Fibroblast of skin of right biceps (primary cell): ENCODE measurements at places on chromosomes 1 and 21.

- DNase-seq = peak; percentile 96
These were observed 262.4 kb downstream of the ST6GALNAC3 start for GRCh38 chr1:76336931-76337371.

DNA sequence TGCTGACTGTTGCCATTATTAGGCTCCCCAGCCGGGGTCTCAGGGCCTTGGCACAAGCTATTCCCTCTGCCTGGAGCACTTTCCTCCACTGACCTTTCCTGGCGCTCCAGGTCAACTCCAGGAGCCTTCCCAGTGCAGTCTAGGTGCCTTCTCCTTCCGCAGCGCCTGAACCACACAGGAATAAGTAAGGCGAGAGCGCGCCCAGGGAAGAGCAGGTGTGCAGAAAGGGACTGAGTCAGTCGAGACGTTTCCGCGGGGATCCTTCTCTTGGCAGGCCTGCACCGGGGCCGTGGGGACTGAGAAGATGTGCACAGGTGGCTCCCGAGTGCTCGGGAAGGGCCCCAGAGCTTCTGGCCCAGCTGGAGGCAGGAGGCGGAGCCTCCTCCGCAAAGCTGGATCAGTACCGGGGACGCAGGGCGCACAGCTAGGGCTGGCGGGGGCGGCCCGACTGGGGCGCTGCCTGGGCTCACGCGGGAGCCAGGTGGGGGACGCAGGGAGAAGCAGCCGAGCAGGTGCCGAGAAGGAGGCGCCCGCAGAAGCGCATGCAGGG lies 765 bp upstream of the BMP8A start:
- DNase-seq = no peak

GRCh38 chr1:116666187-116667077 lies 1.1 kb downstream of the IGSF3 start:
- no peak for DNase-seq

GRCh38 chr1:78279051-78279450 lies 211.7 kb upstream of the PTGFR start:
- DNase-seq = peak; percentile 97

DNA sequence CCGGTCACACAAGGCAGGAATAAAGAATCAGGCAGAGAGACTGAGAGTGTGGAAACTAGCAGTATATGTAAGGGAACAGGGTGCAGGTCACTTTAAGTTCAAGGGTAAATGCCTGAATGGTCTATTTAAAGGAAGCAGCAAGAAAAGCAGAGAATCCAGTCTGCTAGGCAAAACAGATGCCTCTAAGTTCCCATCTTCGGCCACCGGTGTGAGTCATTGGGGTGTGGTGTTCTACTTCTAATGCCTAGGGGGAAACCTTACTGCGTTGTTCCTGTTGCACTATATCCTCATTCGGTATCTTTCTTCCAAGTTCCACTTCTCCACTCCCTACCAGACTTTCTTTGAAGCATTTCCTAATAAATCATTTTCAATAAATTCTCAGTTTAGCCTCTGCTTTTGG lies 259.9 kb downstream of the HHIPL2 start:
- peak; percentile 42 for DNase-seq

DNA sequence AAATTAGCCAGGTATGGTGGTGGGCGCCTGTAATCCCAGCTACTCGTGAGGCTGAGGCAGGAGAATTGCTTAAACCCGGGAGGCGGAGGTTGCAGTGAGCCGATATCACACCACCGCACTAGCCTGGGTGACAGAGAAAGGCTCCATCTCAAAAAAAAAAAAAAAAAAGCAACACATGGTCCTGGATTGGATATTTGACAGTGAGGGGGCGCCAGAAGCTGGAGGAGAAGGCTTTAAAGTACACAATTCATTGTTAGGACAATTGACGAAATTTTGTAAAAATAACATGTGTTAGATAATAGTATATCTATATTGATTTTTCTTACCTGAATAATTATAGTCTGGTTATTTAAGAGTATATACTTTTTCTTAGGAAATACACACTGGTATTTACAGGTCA lies 50.2 kb upstream of the USP25 start:
- no peak for DNase-seq

GRCh38 chr1:178300352-178300699 lies 196.4 kb downstream of the CLEC20A start:
- no peak for DNase-seq

- DNase-seq = no peak
These were observed 401 bp downstream of the ITLN1 start for GRCh38 chr1:160884579-160884978.

GRCh38 chr1:66182551-66183178 lies 351.3 kb upstream of the SGIP1 start:
- DNase-seq = peak; percentile 73

DNA sequence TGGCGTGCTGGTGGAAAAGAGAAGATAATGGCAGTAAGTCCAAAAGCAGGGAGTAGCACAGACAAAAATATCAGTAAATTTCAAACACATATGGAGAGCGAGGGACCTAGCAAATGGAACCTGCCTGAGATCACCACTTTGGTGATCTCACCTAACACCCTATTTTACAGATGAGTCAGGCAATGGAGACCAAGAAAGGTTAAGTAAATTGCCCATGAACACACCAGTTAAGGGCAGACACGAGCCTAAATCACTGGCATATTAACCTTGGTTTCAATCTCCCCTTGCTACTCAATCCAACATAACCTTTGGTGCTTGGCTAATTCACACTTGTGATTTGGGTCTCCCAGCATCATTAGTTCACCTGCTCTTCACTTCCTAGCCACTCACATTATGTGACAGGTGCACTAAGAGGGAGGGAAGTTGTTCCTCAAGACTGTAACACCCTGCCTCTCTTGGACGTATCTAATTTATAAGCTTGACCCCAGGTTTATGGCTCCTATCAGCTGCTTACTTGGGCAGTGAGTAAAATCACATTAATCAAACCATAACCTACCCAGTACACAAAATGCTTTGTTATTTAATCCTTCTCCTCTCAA lies 11.5 kb downstream of the ZNF697 start:
- DNase-seq = no peak

DNA sequence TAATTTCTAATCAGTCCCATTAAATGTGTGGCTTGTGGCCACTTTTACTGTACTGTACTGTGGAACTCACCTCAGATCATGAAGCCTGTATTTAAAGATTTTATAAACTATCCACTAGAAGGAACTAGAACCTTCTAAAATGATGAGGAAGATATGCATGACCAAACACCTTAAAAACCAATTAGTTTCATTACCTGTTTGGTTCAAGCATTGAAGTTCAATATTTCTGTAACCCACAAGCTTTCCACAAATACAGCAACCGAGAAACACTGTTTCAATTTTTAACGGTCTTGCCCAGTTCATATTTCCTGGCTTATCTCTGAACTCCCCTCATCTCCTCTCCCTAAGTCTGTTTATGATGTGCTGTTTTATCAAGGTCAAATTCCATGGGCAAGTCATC lies 264.3 kb upstream of the PLD5 start:
- DNase-seq = no peak

DNA sequence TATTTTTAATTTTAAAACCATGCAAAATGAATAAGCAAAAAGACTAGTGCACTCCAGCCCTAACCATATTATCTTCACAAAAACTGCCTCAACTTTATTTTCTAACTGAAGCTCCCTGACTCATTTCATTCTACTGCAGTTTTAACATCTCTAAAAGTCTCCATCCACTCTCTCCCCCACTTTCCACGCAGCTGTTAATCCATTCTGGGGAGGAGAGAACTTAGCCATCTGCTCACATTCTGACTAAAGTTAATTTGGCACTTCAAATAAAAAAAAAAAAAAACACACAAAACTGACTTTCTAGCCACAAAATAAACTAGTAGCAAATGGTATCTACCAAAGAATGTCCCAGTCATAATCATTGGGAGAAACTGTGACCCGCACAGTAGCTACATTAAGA lies 5.4 kb upstream of the MYBPHL start:
- DNase-seq = no peak

- DNase-seq = peak; percentile 58
These were observed 497.8 kb upstream of the ADAMTS5 start for GRCh38 chr21:27464648-27465047.

GRCh38 chr21:33171616-33172169 lies 58.0 kb upstream of the IFNAR2 start:
- DNase-seq = no peak

- DNase-seq = no peak
These were observed 25.3 kb upstream of the CR2 start for GRCh38 chr1:207428783-207429182.

DNA sequence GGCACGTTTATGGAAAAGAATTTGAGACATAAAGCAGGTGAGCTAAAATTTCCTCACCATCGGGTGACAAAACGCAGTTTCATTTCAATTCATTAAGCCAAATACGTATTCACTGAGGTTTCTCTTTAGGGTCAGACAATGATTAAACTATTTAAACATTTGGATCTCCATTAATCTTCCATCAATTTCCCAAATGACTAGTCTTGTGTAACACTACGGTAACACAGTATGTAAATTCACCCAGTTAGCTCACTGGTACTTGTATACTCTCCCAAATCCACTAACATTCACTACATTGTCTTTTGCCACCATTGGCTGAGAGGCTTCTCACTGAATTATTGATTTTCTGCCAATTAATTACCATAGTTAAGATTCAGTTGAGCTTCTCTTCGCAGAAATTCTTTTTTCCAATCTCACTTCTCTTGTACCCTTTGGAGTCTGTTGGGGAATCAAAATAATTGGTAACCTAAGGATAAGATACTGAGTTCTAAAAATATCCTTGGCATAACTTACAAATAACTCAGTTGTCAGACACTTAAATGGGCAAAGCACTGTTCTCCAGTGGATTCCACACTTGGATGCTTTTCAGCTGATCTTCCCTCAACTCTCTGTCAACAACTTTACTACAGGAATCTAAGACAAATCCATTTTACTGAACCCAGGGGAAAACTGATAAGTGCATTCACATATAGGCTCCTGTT lies 40.7 kb downstream of the SIPA1L2 start:
- peak; percentile 36 for DNase-seq

DNA sequence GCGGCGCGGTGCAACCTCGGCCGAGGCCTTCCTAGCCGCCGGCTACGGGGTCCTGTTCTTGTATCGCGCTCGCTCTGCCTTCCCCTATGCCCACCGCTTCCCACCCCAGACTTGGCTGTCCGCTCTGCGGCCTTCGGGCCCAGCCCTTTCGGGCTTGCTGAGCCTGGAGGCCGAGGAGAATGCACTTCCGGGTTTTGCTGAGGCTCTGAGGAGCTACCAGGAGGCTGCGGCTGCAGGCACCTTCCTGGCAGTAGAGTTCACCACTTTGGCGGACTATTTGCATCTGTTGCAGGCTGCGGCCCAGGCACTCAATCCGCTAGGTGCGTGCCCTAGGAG lies 379 bp downstream of the PPCS start:
- DNase-seq = no peak

GRCh38 chr1:66873111-66873510 lies 51.5 kb downstream of the DNAI4 start:
- no peak for DNase-seq

GRCh38 chr1:30649321-30649991 lies 73.9 kb downstream of the MATN1 start:
- no peak for DNase-seq

- peak; percentile 83 for DNase-seq
These were observed 3.6 kb downstream of the SKI start for GRCh38 chr1:2231532-2232254.

GRCh38 chr1:113046569-113046968 lies 26.4 kb upstream of the LRIG2 start:
- DNase-seq = no peak

DNA sequence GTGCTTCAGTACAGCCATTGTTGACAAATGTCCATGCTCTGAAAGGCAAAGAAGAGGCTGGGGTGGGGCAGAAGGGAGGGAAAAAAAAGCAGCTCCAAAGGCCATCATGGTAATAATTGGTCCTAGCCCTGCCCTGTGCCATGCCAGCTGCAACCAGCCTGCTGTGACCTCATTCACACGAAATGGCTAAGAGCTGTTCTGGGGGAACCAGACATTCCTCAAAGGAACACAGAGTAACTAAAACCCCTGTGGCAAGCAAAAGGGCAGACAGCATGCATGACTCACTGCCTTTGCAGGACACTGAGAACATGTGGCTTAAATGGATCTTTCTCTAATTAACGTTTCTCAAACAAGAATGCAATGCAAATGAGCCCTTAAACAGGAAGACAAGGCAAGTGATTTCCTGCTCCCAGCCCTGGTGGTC lies 42.3 kb downstream of the STYXL2 start:
- DNase-seq = peak; percentile 8

DNA sequence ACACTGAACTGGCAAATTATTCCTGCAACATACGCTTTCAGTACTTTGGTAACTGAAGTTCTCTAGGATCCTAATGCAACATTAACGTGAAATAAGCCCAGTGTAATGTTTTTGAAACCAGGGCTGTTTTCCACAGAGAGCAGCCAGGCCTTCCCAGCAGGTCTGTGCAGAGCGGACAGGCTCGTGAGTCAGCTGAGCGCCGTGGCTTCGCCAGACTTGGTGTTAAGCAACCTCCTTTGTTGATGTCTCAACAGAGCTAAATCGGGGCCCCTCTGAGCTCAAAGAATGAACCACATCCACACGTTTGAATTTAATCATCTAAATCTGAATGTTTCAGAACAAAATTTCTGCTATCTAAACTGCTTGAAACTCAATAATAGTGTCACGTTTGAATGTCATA lies 181.8 kb upstream of the FMN2 start:
- DNase-seq = peak; percentile 74

DNA sequence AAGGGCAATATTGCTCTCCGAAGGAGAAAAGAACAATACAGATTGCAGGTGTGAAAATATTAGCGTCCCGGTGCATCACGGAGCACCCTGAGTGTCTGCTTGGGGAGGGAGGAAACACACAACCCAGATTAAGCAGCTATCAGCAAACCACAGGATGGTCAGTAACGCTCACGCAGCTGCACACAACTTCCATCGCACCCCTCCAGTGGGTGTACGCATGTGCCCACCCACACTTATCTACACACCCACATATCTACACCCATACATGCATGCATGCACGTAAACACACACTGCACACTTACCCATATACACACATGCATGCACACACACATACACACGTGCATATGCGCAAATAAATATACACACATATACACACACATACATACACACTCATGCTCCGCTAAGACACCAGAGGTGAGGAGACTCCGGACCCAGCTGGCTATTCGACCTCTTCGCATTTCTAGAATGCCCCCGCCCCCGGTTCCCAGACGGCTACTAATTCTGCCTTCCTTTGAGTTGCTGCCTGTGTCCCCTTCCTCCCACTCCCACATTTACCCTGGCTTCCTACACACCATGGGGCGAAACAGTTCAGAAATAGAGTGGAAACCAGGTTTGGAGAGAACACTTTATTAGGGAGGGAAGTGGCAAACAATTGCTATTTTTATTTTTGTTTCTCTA lies 26.2 kb downstream of the ITPKB start:
- DNase-seq = no peak

- DNase-seq = no peak
These were observed 16.0 kb upstream of the POU3F1 start for GRCh38 chr1:38062361-38063288.
